ENCODE measurements at places on chromosomes 3 and 15.

DNA sequence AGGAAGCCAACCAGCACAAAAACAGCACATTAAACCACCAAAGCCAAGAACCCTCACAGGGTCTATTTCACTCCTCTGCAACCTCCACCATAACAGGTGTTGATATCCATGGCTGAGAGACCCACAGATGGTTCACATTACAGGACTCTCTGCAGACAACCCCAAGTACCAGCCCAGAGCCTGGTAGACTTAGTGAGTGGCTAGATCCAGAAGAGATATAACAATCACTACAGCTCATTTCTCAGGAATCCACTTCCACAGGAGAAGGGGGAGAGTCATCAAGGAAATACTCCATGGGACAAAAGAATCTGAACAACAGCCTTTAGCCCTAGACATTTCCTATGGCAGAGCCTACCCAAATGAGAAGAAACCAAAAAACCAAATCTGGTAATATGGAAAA, 168.1 kb upstream of the CD96 start:
- no peak for DNase-seq

DNA sequence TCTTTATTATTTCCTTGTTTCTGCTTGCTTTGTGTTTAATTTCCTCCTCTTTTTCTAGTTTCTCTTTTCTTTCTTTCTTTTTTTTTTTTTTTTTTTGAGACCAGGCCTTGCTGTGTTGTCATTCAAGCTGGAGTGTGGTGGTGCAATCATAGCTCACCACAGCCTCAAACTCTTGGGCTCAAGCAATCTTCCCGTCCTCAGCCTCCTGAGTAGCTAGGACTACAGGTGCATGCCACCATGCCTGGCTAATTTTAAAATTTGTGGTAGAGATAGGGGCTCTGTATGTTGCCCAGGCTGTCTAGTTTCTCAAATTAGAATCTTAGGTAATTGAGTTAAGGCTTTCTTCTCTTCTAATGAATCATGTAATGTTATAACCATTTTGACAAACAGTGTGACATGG, 22.4 kb downstream of the SLMAP start:
- DNase-seq: no peak

GRCh38 chr3:122919291-122919610, 108.3 kb downstream of the SEMA5B start:
- no peak for DNase-seq

GRCh38 chr15:71146580-71146982, 31.3 kb downstream of the THSD4 start:
- DNase-seq: no peak

GRCh38 chr3:181868576-181869082, 156.9 kb downstream of the SOX2 start:
- no peak for DNase-seq
